ENCODE measurements at places on chromosomes 5 and 9.

GRCh38 chr5:97297063-97297703 lies 114.1 kb upstream of the RIOK2 start:
- no peak for DNase-seq

DNA sequence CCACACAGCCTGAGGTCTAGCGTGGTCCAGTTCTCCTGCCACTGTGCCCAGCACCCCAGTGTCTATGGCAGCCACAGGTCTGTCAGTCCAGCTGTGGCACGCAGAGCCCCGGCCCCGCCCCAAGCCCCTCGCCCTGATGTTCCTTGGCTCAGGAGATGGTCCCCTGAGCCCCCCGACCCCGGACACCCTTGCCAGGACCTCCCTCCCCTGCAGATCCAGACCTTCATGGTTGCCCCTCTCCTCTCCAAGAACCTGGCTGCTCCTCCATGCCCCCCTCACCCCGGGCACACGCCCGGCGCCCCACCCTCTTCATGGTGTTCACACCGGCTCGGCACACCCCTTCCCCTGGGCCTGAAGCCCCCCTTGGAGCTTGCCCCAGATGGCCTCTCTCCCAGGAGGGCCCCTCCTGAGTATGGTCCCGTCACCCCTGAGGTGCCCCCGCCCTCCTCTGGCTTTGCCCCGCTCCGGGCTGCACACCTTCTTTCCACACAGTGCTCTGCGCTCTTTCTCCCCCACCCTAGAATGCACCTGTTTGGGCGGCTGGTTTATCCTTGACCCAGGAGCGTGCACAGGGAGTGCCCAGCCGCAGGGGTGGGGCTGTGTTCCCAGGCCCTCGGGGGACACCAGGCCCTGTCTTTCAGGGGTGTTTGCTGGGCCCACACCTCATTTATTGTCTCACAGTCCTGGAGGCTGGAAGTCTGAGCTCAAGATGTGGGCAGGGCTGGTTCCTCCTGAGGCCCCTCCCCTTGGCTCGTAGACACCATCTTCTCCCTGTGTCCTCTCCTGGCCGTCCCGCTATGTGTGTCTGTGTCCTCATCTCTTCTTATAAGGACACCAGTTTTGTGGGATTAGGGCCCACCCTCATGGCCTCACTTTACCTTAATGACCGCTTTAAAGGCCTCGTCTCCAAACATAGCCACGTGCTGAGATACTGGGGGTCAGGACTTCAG lies 37.6 kb downstream of the KCNT1 start:
- no peak for DNase-seq

- DNase-seq, result no peak
These were observed 718.1 kb upstream of the CDH6 start for GRCh38 chr5:30475429-30475828.

DNA sequence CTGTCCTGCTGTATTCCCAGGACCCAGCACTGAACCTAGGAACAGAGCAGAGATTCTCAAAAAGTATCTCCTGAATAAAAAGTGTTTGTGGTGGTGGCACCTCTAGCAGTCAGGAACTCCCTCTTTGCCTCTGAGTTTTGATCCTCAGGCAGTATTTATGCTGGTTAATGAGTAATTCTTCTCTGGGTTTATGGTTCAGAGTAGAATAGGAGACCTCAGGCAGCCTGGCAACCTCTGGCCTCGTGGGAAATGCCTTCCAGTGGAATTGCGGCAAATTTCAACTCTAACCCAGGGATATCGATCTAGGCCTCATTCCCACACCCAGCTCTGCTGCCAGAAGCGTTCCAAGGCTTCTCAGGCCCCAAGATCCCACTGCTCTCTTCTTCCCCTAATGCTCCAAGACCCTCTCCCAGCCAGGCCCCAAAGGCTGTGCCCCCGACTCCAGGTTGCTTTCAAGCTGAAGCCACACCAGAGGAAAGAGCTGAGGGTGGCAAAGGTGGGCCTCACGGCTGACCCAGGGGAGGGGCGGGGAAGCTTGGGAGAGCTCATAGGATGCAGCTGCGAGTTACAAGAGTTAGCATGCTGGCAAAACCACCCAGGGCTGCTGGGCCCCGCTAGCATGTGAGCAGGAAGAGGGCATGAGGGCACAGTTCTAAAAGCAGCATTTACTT lies 10.9 kb upstream of the HDHD3 start:
- DNase-seq, result no peak

GRCh38 chr5:1056611-1057484 lies 48.2 kb downstream of the NKD2 start:
- DNase-seq, result no peak

DNA sequence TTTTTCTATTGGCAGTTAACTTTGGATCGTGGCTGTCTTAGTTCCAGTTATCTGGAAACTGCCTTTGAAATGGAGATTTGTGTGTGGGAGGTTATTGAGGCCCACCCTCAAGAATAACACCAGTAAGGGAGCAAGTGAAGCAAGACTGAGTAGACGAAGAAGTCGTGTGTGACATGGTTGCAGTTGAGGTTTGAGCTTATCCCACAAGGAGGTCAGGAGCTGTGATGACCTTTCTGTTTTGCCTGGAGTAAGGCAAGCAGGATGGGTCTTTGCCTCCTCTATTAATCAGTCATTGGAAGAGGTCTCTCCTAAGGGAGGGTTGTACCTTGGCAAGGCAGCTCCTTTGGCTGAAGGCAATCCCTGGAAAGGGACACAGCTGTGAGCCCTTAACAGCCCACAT lies 49.6 kb upstream of the CTXN3 start:
- DNase-seq, result no peak

DNA sequence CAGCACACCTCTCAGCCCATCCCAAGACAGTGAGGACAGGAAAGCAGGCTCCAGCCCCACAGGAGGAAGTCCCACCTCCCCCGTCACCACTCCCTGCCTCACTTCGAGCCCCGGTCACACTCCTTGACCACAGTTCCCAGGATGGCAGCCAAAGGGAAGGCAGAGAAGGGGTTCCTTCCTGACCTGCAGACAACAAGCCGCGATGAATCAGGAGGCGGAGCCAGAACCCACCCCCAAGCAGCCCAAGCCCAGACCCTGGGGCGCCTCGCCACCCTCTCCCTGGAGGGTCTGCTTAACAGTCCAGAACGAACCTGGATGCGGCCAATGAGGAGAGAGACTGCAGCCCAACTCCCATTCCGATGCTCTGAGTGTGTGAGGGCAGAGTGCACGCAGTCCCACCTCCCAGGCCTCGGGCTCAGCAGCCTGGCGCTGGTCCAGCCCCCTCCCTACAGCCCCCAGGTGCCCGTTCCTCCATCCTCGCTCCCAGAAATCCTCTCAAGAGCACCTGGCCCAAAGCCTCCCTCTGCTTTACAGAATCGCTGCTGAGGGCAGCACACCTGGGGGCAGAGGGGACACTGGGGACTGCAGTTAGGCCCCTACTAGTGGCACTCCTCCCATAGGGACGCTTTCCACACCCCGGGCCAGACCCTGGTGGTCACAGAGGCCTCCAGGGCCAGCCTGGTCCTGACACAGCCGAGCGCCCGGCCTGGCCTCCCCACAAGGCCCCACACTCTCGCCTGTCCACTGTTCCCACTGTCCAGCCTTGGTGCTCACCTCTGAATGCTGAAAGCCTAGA lies 69.6 kb upstream of the LRRTM2 start:
- DNase-seq, result no peak

Data from NCI-H187 treated with DMSO at 0.1 percent for 48 hours (cell line).